ENCODE measurements at places on chromosomes 5 and 9.
A peak's percentile ranks its signal among the peaks of the same experiment; 100 is the strongest.

DNA sequence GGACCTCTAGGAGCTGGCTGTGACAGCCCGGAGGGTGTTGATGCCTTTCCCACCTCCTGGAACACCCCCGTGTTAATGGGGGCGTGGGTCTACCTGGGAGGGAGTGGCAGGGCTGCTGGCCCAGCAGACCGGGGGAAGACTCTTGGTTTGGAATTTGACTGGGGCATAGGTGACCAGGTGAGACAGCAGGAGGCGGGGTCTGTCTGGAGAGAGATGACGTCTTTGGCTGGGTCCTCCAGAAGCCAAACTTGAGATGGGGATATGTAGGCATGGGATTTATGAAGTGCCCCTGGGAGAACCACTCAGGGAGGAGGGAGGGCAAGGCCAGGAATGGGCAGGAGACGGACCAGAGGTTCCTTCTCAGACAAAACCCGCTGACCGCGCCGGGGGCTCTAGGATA lies 42.6 kb downstream of the NEK6 start:
- DNase-seq = no peak

DNA sequence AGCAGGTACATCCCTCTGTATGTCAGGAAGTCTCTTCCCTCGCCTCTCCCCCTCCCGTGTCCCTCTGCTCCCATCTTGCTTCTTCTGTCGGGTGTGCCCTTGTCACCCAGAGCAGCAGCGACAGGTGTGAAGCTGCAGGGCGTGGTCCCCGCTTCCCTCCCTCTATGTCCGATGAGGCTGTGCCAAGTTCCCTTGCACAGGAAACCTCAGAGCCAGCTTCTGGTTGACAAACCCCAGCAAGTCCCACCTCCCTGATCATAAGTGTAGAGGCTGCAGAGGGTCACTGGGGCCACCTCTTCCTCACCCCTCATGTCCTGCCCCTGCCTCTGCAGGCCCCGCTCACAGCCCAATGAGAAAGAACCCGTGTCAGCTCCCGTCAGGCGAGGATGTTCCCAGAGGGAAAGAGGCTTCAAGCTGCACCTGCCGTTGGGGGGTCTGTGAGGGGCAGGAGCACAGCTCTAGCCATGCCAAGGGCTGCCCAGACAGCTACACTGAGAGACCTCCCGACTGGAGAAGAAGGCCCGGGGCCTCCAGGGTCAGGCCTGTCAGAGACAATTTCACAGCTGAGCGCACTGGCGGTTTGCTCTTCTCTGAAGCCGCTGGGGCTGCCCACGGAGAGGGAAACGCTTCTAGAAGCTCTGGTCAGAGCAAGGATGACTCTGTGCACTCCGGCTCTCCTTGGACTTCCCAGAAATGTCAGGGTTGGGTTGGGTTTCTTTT lies 73.3 kb downstream of the AK8 start:
- DNase-seq = no peak

GRCh38 chr9:121678501-121679022 lies 27.1 kb downstream of the DAB2IP start:
- no peak for DNase-seq

- DNase-seq = no peak
These were observed 220.3 kb upstream of the GAS1 start for GRCh38 chr9:87167582-87167981.

- DNase-seq = no peak
These were observed 26.9 kb downstream of the ADAMTS2 start for GRCh38 chr5:179318221-179318955.

- no peak for DNase-seq
These were observed 33.6 kb upstream of the NSMF start for GRCh38 chr9:137492464-137493363.

DNA sequence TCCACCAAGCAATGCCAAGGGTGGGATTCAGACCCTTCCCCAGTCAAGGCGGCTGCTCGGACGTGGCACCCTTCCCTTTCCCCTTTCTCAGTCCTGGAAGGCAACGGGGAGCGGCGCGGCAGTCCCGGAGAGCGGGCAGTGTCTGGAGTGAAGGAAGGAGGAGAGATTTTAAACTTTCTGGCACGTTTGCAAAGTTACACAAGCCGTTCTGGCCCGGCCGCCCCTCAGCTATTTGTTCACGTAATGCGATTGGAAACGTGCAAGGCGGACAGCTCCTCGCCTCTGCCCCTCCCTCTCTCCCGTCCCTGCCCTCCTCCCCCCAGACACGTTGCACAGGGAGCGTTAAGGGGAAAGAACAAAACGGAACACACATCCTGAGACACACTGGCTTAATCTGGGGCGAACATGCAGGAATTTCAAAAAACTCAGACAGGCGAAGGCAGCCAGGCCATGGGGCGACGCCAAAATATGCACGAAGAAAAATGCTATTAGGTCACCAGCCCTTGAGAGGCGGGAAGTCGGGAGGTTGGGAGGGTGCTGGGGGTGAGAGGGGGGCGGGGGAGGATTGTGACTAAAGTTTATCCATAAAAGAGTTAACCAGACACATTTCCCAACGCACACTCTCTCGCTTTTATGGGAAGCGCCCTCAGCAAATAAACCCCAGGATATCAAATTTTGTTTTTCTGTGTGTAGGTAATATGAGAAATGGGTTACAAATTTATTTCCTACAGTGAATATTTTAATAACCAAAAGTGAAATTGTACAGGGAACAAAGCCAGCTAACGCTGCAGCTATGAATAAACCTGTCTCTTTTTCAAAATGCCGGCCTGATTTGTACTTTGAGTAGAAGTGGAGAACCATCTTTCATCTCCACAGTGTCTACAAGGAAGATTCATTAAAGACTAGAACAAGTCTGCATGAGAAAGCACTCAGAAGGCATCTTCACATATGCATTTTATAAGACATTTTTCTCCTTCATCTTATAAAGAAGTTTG lies at the start of gene LOX:
Gene LOX (minus strand): TSS at position 144 of the 995 bp plus-strand sequence. CDS start 274 bp downstream, outside the sequence.
- DNase-seq = peak; percentile 66

DNA sequence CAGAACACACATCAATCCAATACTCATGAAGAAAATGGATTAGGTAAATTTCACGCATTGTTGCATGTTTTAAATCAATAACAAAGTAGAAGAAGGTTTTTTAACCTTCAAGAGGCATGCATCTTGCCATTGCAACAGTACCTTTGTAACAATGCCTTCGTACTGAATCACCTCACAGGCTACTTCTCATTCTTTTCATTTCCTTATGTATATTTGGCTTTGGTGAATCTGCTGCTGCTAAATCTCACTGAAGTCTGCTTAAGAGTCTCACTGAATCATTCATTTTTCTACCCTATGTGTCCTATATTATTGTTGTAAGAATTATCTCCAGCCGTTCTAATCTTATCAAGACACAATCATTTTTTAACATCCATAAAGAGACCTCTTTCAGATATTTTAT lies 152.5 kb downstream of the CDH10 start:
- no peak for DNase-seq
